ENCODE measurements at places on chromosomes 4 and X.
A peak's percentile ranks its signal among the peaks of the same experiment; 100 is the strongest.

DNA sequence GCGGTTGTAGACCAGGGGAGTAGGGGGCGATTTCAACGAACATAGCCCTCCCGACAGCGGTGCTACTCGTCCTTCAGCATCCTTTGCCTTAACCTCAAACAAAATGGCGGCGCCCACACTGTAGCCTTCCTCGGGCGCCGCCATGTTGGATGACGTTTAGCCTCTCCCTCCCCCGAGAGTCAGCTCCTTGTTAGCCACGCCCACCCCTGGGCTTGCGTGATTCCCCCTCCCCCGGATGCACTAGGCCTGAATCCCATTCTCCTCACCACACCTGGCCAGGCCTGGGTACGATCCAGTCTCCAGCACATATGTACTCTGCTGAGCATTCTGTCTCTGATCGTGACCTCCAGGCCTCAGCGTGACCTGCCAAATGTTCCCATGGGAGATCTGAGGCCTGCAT lies 49.0 kb upstream of the ZNF157 start:
- peak; percentile 36 for DNase-seq

DNA sequence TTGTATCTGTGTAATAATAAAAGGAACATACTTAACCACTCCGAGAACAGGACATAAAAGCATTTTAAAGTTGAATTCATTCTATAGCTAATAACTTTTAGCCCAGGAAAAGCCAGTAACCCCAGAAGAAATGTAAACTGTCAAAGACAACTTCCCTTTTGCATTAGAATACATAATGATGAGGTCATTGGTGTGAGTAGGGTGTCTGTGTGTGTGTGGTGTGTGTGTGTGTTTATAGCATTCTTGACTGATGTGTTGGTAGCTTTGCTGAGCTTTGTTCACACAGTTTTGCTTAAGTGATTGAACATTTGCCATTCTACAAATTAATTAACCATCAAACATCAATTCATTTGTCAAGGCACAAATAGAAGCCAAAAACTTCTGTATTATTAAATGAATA lies 559.6 kb downstream of the ARAP2 start:
- no peak for DNase-seq

- DNase-seq: no peak
These were observed 603.6 kb upstream of the DIPK2B start for GRCh38 chrX:45804276-45804675.

DNA sequence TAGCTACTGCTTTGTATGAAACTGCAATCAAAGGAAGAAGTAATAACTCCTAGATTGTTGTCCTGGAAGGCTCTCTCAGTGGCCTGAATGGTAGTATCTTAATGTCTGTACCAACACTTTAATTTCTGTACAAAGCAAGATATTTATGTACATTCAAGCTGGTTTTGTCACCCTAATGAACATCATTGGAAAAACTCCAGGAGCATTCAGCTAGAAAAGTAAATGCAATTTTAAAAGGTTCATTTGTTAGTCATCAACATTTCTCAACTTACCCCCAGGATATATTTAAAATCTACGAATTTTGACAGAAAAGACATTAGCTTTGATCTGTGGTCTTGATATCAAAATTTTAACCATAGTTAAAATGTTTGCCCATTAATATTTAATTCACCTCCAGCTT lies 80.0 kb upstream of the FGF13 start:
- DNase-seq: no peak

DNA sequence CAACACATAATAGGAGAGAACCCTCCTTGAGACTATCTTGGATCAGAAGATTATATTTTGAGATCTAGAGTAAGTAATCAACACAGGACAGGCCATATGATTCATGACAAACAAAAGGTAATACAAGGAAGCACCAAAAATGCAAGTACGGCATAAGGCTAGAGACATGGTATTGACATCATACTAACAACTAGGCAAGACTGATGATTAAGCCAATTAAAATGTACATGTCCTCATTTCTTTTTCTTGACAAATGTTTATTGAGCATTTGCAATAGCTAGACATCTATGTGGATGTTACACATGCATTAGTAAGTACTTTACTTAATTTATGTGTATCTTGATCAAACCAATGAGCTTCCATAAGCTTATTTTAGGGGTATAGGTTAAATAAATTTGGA lies 695.7 kb upstream of the GALNTL6 start:
- no peak for DNase-seq

GRCh38 chr4:93061826-93062225 lies 758.1 kb downstream of the GRID2 start:
- DNase-seq: no peak

DNA sequence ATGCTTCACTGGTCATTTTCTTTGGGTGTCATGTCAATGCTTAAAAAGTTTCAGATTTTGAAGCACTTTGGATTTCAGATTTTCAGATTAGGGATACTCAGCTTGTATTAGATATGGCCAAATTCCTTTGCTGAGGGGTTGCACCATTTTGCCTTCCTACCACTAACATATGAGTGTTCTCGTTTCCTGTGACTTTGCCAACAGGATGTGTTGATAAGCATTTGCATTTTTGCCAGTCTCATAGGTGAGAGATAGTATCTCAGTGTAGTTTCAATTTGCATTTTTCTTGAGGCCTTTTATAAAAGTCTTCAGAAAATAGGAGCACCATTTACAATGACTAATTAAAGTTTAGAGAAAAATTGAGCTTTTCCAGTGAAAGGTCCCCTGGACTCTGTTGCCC lies 71.6 kb upstream of the CLCN4 start:
- DNase-seq: no peak

DNA sequence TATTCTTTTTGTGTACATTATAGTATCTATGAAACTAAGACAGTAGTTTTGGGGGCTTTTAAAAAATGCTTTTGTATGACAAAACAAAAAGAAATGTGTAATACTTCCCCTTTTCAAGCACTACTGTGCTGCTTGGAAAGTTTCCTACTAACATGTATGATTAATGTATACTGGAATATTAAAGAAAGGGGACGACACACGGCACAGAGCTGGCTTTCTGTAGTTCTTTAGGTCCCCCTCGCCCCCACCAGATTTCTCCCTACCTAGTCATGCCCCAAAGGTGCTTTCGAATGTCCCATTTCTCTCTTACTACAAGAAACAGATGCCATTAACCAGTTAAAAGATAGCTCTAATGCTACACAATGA lies 1.6 kb upstream of the AP1S2 start:
- DNase-seq: no peak

DNA sequence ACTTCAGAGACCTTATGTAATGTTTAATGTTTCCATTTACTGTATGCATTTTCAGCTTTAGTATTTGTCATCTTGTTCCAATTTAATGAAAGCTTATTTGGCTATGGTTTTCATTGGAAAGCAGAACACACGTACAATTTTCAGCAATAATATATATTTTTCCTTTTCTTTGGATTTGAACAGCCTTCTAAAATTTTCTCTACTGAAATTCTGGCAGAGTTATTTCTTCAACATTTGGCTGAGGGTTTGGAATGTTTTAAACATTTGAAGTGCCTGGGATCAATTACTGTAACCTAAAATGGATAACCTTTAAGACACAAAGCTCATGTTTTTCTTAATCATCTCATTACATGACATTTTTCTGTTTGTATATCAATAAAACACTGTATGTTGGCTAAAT lies 156.9 kb downstream of the TENM3 start:
- no peak for DNase-seq

- peak; percentile 15 for DNase-seq
These were observed 21.8 kb downstream of the TXLNG start for GRCh38 chrX:16807976-16808542.

DNA sequence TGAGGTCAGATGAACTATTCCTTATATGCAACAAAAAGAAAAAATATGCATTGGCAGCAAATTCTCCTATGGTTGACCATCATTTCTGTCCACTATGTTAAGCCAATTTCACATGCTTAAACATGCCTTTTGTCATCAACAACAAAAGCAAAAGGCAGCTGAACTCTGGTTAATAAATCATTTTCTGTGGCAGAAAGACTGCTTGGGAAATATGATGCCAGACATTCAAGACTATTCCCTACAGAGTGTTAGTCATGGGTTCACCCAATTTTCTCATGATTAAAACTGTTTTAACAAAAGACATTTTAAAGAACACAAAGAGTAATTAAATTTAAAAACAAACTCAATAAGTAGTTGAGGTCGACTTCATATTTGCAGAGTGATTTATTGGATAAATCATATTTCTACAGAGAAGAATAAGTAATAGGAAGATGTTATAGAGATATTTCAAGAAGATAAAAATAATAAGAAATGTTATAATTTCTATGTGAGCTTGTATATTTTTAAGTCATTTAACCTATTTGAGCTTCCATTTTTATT lies 890.6 kb downstream of the STPG2 start:
- no peak for DNase-seq

DNA sequence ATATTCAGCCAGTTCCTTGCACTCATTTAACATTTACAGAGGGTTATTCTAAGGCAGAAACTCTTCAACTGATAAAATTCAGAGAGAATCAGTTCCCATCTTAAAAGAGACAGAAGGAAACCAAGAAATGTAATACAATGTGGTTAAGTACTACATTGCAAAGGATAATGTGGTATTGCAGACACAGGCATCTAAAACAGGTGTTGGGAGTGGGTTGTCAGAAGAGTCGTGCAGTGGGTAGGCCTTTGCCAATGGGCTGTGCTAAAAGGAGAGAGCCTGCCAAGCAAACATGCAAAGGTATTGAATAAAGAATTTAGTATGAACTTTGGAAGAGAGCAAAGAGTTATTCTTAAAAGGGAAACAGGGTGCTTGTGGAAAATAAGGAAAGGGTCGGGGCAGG lies 1044.4 kb upstream of the DIAPH2 start:
- no peak for DNase-seq

- no peak for DNase-seq
These were observed 428.6 kb downstream of the ADGRL3 start for GRCh38 chr4:61628727-61629126.

DNA sequence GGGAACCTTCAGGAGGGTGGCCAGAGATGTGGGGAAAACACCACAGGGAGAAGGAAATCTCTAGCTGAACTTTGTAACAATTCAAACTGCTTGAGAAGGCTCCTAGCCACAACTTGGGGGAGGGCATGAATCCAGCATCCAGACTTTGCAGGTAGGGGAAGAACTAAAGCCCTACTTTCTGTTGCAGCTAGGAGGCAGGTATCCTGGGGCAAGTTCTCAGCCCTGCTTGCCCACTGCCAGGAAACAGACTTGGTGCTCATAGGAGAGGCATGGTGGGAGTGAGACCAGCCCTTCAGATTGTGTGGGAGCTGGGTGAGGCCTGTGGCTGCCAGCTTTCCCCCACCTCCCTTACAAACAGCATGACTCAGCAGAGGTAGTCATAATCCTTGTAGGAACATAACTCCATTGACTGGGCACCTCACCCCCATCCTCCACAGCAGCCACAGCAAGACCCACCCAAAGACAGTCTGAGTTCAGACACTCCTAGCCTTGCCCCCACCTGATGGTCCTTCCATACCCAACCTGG lies 209.5 kb upstream of the CPEB2 start:
- DNase-seq: no peak

- no peak for DNase-seq
These were observed 18.4 kb downstream of the PRPS1 start for GRCh38 chrX:107646735-107647134.

GRCh38 chr4:55103224-55103623 lies 22.2 kb downstream of the KDR start:
- no peak for DNase-seq

DNA sequence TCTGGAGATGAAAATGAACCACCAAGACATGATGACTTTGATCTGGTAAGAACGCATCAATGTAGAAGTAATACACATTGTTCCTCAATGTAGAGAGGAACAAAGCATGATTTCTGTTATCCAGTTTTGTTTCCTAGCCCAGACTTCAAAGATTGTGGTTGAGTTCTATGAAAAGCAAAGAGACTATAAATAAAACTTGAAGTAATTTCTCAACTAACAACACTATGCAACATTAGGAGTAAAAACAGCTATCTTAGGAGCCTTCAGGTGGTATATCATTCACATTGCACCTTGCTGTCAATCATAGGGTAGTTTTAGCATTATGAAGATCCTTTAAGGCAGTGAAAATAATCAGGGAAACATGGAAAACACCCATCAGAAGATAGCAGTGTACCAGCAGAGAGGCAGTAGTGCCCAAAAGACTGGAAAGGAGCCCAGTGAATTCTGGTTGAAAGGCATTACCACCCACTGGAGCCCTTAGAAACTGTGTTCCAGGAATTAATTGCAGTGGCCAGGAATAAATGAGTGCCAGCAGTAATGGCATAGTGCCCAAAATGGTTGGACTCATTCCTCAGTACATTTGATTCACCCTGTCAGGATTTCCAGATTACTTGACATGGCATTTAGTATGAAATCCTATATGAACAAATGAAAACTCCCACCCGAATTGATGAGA lies 300.7 kb upstream of the CXXC4 start:
- DNase-seq: no peak

DNA sequence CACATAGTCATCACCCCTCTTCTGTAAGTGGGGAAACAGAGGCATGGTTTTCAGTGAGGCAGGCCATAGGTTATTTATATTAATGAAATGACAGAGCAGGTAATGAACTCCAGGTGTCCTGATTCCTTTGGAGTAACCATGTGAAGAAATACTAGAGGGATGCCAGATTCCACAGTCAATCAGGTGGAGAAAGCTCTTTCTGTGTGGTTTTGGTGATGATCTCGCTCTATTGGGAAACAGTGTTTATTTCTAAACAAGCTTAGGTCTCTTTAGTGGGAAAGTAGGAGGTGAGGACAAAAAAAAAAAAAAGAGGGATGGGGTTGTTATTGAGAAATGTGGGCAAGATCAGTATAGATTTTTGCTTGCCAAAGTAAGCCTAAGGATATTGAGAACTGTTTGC lies 12.2 kb downstream of the DOCK11 start:
- no peak for DNase-seq

DNA sequence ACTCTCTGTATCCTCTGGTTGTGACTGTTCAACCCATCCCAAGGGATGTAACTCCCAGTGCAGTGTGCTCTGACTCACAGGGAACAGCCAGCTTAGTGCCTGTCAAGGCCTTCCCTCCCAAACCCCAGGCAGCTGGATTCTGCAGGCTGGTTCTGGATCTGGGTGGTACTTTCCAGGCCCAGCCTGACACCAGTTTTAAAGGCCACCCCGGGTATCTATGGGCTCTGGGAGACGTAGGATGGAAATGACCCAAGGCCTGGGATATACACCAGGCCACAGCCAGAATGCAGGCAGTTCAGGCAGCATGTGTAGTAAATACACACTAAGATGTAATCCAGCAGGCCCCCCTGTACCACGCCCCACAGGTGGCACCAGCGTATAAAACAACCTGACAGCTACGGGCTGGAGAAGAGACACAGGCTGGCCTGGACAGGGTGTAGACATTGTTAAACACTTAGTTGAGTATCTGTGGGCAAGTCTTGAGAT lies 64.2 kb downstream of the SPINK2 start:
- peak; percentile 70 for DNase-seq

GRCh38 chr4:37805091-37805490 lies 21.4 kb upstream of the PGM2 start:
- DNase-seq: no peak

GRCh38 chr4:77184974-77185373 lies 28.0 kb downstream of the CCNG2 start:
- no peak for DNase-seq

- peak; percentile 39 for DNase-seq
These were observed 25.1 kb downstream of the XIAP start for GRCh38 chrX:123884809-123885408.

Data from brain microvascular endothelial cell (primary cell).